ENCODE measurements at places on chromosomes 12 and 14.

- DNase-seq = no peak
Observed at GRCh38 chr12:53670308-53670707, 5.6 kb downstream of the ATP5MC2 start.

GRCh38 chr12:124940143-124940392 lies 25.6 kb upstream of the UBC start:
- no peak for DNase-seq

GRCh38 chr14:28407031-28407825 lies 359.4 kb upstream of the FOXG1 start:
- DNase-seq = no peak

DNA sequence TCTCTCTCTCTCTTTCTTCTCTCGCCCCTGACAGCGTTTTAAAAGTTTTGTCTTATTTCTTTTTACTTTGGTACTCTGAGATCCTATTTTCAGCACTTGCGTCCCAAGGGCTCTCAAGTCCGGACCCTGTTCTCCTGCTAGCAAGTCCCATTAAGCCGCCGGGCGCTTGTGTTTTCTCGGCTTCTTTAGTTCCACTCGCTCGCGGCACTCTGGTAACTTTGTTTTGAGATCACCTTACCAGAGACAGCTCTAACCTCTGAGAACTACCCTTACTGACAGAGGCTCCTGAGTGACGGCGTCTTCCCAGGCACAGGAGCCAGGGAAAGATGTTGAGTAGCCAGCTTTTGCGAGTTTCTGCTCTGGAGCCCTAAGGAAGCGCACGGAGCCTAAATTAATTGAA lies 2.7 kb upstream of the MYF5 start:
- DNase-seq = no peak

DNA sequence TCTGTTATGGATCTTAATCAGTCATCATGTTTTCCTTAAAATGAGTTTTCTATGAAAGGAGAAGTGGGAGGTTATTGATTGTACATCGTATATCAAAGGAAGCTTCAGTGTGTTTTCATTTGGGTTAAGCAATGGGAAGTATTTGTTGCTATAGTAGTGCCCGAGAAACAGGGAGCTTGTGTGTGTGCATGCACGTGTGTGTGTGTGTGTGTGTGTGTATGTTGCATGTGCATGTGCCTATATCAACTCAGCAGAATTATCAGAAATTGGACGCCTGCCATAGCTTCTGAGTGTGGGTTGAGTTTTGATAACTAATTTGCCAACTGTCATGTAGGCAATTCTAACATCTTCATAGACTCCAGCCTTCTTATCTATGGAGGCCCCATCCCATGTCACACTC lies 246.1 kb upstream of the CRY1 start:
- no peak for DNase-seq

DNA sequence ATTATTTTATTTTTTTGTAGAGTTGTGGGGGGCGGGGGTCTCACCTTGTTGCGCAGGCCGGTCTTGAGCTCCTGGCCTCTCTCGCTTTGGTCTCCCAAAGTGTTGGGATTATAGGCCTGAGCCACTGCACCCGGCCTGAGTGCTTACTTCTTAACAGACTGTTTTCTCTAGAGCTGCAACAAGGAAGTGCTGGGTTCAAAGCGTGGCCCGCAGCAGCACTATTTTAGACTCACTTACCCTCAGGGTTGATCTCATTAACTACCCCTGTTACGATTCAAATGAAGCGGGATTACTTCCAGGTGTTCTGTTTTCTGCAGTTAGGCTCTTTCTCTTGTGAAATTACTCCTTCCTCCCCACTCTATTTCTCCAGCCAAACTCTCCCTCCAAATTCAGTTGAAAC lies 8.7 kb downstream of the A2ML1 start:
- no peak for DNase-seq

DNA sequence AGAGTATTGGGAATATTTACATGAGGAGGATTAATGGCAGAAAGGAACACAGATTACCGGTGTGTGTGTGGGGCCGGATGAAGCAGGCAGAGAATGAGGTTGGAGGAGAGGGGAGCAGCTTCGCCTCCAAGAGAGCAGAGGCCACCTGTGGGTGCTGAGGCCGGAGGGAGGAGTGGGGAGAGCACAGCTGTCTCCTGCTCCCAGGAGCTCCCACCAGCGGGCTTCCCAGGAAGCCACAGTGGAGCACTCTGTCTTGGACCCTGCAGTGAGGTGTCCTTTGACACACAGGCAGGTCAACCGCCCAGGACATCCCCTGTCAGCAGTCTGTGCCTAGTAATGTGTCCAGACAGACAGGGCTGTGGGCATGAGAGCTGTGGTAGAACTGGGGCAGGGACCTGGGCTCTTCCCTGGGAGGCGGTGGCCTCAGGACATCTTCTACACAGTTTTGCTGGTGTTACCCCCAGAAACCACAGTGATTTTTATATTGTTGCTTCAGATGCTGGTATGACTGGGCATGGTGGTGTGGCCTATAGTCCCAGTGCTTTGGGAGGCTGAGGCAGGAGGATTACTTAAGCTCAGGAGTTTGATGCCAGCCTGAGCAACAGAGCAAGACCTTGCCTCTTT lies 18.5 kb upstream of the AMN start:
- DNase-seq = no peak

GRCh38 chr12:42396473-42397259 lies 70.7 kb downstream of the PPHLN1 start:
- no peak for DNase-seq

DNA sequence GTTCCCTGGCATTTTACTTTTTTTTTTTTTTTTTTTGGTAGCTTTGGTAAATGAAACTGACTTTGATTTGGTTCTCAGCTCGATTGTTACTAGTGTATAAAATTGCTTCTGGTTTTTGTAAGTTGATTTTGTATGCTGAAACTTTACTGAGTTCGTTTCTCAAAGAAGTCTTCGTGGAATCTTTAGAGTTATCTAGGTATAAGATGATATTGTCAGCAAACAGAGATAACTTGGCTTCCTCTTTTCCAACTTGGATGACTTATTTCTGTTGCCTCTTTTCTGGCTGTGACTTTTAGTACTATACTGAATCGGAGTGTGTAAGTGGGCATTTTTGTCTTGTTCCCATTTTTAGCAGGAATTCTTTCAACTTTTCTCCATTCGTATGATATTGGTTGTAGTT lies 28.1 kb downstream of the USP15 start:
- DNase-seq = no peak

DNA sequence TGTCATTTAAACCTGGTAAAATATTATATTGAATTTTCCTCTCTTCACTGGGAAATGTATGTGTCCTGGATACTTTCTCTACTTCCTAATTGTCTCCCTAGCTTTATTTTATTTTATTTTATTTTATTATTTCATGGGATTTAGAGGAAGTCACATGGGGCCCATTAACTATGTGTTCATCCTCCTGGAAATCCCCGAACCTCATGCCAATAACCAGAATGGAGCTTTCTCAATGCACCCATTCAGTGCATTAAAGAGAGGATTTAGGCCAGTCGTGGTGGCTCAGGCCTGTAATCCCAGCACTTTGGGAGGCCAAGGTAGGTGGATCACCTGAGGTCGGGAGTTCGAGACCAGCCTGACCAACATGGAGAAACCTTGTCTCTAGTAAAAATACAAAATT lies 1.3 kb upstream of the RPGRIP1 start:
- DNase-seq = no peak

- no peak for DNase-seq
Observed at GRCh38 chr12:119780786-119781434, 96.2 kb downstream of the CIT start.

DNA sequence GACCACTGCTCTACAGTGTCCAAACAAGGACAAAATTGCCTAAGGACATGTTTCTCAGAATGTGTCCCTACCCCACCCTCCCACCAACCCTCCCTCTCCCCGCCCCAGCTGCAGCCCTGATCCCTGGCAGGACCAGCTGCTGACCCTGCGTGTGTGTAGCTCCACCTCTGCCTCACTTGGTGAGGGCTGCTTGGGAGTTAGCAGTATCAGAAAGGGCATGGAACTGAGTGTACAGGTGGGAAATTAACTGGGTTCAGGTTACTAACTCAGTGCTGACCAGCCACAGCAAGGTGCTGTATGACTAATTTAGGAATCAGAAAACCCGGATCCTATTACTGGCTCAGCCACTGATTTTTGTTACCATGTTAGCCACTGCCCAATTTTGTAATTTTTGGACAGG lies 11.3 kb upstream of the PLEKHD1 start:
- DNase-seq = no peak

- DNase-seq = no peak
Observed at GRCh38 chr14:99318959-99319295, 46.9 kb upstream of the BCL11B start.

GRCh38 chr14:78292003-78292402 lies 121.8 kb downstream of the NRXN3 start:
- DNase-seq = no peak

DNA sequence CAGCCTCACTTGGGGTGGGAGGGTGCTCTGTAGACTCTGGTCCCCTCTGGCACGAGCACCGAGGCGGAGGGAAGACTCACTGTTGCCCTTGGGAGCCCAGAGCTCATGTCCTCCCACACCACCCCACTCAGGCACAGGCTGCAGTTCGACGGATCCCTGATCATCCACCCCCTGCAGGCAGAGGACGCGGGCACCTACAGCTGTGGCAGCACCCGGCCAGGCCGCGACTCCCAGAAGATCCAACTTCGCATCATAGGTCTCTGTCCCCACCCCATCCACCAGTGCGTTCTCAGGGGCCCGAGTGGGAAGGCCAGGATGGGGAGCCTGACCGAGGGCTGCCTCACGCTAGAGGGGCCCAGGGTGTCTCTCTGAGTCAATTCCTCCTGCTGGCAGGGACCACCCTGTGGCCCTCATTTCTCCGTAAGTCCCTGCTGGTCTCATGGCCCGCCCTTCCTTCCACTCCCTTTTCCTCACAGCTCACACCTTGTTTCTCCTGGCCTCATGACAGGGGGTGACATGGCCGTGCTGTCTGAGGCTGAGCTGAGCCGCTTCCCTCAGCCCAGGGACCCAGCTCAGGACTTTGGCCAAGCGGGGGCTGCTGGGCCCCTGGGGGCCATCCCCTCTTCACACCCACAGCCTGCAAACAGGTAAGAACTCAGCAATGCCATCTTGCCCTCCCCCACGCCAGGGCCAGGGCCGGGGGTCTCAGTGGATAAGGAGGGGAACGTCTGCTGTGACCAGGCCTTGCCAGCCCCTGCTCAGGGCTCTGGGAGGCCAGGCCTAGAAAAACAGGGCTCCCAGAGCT lies 27.0 kb downstream of the PAPLN start:
- no peak for DNase-seq

- DNase-seq = peak; percentile 47
Observed at GRCh38 chr12:131950182-131950913, 606 bp downstream of the EP400 start.

- DNase-seq = no peak
Observed at GRCh38 chr12:56469007-56469930, 891 bp downstream of the SPRYD4 start.

DNA sequence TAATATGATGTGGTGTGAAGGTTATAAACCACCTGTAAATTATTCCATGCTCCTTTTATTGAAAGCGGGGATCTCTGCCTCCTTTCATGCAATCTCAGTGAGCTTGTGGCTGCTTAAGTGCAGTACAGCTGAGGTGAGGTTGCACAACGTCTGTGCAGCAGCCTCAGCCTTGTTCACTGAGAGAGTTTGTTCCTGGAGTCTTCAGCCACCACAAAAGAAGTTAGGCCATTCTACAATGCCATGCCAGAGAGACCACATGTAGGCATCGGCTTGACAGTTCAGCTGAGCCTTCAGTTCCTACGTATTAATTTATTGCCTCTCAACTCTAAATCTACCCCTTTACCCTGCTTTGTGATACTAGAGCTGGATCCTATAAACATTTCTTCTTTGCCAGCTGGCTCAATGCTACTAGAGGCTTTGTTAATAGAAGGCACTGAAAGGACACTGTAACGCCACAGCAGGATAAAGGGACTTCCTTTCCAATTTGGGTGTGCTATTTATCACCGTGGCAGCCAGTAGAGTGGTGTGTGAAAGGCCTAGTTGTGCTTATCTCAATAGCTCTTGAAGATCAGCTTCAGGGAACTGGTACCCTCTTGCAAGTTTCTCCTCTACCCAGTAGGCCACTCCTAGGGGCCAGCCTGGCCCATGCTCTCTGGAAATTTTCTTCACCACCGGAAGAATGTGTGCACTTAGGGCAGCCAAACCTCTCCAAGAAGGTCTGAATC lies 337.7 kb downstream of the IPO8 start:
- no peak for DNase-seq

- no peak for DNase-seq
Observed at GRCh38 chr12:10720974-10721650, 2.0 kb downstream of the YBX3 start.

DNA sequence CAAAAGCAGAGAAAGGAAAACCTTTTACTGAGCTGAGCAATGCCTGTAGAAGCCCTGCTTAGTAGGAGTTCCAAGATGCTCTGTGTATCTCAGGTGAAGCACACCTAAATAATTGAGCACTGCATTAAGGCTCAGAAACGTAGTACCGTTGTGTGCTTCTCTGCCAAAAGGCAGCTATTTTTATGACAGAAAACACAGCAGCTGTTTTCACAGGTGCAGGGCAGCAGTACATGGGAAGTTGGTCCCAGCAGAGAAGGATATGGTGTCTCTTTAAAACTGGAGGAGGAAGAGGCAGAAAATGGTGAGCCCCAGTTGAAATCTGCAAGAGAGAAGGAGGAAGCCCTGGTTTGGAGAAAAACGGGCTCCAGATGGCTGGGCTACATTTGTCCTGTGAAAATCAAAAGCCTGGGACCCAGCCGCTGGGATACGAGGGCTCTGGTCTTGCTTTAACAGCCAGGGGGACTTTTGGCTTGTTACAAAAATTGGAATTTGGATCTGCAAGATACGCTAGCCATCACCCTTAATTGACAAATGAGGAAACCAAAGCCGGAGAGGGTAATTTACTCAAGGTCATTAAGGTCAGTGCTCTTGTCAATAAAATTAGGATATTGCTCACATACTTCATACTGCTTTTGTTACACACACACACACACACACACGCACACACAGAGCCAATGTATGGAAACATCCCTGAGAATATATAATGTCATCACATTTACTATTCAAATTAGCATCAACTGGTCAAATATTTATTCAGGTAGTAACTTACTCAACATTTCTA lies 27.3 kb downstream of the SPRING1 start:
- DNase-seq = no peak

- DNase-seq = no peak
Observed at GRCh38 chr12:94706250-94706661, 55.9 kb upstream of the TMCC3 start.

DNA sequence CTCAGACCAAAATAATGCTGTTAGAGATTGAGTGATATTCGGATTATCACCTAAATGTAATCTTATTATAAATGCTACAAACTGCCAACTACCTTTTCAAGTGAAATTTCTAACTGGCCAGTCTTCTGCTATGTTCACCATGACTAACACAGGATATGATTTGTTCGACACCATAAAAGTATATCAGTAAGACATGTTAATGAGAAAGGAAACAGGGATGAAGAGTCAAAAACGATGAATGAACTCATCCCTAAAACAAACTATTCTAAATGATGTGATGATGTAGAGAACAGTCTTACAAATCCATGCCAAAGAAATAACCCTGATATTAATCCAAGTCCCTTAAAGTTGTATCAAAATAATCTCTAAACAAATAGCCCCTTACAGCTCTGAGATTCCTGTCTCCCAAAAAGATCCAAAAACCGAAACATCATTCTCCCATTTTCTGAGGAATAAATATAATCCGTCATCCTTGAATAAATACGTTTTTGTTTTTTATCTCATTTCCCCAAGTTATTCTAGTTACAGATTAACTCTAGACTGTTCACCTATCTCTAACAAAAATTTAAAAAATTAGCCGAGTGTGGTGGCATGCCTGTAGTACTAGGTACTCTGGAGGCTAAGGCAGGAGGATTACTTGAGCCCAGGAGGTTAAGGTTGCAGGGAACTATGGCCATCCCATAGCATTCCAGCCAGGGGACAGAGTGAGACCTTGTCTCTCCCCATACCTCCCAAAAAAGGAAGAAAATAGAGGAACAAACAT lies 9.1 kb downstream of the SCAF11 start:
- no peak for DNase-seq
